ENCODE measurements at places on chromosomes 13 and 19.

- DNase-seq = no peak
Measured at GRCh38 chr13:103598671-103599070, 532.5 kb upstream of the SLC10A2 start.

DNA sequence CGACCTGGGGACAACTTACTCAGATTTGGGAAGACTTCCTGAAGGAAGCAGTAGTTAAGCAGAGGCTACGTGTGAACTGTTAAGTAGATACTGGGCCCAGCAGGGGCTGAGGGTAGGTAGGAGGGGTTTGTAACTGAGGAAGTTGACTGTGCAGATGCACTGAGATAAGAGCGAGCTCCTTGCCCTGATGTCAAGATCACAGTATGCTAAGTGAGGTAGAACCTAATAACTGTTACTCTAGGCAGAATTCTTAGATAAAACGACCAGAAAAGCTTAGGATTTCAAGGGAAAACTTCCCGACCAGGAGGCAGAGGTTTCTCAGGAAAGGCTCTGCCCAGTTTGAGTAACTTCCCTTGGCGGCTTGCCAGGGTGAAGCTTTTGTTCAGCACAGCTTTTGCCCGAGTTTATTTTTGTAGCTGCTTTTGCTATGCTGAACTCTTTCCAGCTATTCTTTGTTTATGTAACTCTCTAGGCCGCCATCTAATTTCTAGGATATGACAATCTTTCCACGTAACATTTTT lies 632.1 kb downstream of the DIAPH3 start:
- peak; percentile 70 for DNase-seq

DNA sequence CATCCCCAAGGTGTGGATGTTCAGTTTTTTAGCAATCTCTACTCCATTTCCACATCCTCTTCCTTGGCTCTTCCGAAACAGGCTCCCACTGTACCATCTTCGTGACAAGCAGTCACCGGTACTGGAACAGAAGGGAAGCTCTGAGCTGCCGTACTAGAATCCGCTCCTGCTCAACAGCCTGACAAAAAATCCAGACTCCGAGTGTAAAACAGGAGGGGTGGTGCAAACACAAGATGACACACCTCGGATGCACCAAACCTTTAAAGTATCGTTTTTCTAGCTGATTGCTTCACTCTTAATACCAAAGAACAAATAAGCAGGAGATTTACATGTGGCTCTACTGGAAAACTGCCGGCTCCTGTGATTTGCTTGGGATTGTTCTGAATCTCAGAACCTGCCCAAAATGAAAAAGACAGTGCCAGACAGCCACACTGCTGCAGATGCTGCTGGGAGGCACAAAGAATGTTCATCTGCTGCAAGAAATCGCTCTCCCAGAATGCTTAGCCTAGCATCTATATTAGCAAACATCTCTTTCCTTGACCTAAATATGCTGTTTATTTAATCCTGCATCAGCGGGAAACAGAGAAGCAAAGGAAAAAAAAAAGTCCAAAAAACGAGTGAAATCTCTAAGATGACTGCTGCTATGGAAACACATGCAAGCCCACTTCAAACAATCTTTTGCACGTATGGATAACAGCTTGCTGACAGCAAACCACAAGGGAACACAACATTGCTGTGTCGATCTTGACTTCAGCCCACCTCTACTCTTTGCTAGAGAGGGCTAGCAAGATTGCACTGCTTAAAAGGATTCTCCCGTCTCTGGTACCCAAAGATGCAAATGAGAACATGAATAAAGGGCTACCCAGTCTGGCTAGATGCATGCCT lies 38.0 kb upstream of the DOCK9 start:
- DNase-seq = no peak

- no peak for DNase-seq
Measured at GRCh38 chr19:39518975-39519374, 4.0 kb downstream of the SELENOV start.

- DNase-seq = no peak
Measured at GRCh38 chr19:46860846-46861690, at the start of gene ARHGAP35. TSS of gene ARHGAP35 (plus strand) at chr19:46860997. CDS start at chr19:46918676, 57,679 bp downstream.

DNA sequence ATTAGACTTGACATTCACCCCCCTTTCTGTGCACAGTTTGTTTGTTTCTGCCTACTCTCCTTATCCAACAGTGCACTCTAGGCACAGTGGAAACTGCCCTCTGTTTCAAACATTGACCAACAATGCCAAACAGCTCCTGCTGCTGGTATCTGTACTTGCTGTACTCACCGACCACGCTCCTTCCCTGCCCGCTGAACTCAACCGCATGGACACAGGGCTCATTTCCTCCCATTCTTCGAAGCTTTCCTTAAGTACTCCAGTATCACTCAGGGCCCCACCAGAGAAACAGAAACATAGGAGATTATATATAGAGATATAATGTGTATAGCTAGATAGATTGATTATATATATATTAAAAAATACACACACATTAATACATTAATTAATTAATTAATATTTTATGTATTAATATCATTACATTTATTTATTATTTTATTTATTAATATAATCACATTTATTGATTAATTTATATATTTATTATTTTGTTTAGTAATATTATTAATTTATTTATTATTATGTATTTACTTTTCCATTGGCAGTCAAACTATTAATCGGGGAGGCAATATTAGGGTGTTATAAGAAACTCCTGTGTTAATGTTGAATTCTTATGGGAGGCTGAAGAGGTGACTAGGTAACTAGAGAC lies 1528.2 kb downstream of the EFNB2 start:
- no peak for DNase-seq

- DNase-seq = no peak
Measured at GRCh38 chr13:25607096-25607495, 235.3 kb downstream of the ATP8A2 start.

DNA sequence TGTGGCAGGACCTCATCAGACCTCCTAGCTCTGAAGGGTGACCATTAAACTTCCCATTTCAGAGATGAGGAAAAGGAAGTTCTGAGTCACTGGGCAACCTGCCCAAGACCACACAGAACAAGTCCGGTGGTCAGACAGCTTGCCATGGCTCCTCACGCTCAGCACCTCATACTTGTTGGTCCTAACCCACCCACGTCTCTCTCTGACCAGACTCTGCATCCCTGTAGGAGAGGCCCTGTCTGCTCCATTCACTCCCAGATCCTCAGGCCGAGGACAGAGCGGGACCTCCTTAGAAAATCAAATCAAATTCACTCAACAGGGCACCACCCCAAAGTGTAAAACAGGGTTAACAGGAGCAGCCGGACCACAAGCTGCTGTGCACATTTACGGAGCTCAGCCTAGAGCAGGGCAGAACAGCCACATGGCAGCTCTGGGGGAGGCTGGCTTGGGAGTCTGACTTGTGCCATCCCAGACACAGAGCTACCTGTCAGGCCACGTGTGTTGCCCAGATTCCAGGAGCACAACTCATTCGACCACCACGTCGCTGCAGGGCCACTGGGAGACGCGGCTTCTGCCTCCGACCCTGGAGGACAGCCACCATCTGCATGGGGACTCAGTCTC lies 1.7 kb downstream of the MIER2 start:
- peak; percentile 76 for DNase-seq

DNA sequence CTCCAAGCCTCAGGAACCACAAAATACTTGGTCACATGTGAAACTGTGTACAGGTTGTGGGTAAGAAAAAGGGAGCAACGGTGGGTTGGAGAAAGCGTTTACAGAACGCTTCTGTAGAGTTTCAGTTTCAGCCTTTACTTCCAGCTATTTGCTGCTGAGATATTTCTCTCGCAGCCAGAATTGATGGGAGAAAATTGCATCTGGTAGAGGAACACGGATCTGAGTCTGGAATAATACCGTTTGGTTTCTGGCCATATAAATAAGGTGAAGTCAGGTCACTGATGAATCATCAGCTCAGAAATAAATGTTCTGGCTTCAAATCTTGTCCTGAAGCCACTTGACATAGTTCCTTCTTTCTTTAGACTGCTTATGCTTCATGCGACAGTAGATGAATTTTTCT lies 20.3 kb upstream of the RFC3 start:
- DNase-seq = no peak

GRCh38 chr19:42154471-42155323 lies 22.5 kb upstream of the POU2F2 start:
- DNase-seq = no peak

DNA sequence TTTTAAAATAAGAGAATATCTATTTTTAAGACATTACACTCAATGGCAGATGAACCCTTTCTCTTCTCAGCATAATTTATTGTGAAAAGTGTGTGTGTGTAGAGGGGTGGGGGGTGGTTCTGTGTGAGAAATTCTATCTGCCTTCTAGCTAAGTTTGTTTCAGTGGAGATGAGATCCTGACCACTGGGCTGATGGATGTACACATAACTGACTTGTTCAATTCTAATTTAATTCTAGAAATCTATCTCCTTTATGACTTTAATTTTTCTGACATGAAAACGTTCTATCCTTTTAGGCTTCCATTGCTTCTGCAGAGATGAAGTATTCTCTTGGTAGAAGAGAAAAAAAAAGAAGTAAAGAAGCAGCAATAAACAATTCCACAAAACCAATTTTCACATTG lies 891.6 kb downstream of the PCDH9 start:
- no peak for DNase-seq

- no peak for DNase-seq
Measured at GRCh38 chr13:40445557-40445990, 220.9 kb downstream of the FOXO1 start.

GRCh38 chr19:19074196-19074882 lies 10.5 kb downstream of the SLC25A42 start:
- DNase-seq = no peak

GRCh38 chr13:49812812-49813211 lies 20.3 kb upstream of the KPNA3 start:
- no peak for DNase-seq

- DNase-seq = peak; percentile 31
Measured at GRCh38 chr19:43148233-43148632, 38.1 kb downstream of the PSG5 start.
